Stimulated activated CD8-positive, alpha-beta memory T cell treated with anti-CD3 and anti-CD28 coated beads, Interleukin-4, amount 100 ng/mL, for 4 hours (primary cell): ENCODE measurements at places on chromosomes 4 and X.

GRCh38 chr4:55143858-55144257, 18.5 kb upstream of the KDR start:
- DNase-seq = no peak

DNA sequence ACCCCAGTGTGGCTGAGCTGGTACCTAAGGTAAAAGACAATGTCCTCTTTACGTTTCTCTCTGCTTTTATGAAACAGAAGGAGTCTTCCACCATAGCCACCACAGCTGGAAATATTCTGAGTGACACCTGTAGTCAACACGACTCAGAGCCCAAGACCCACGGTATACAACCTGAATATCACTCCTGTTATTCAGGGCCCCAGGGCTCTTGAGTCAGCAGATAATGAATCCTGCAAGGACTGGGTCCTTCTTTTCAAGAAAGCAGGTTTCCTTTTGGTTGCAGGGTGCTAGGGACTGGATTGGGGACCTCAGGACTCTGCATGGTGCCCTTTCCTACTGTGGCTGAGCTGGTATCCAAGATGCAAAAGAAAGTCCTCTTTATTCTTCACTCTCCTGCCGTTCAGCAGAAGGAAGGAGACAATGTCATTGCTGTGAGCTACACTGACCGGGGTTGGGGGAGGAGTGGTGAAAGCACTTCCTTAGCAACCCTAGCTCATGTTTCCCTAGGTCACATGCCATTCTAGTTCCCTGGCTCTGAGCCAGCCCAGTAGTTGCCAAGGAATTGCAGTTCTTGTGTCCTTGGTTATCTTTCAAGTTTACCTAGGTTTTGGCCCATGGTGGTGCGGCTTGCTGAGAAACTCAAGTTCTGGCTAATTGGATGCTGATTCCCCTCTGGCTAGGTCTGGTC, 23.7 kb upstream of the UNC5C start:
- DNase-seq = no peak

- no peak for DNase-seq
These were observed 44.5 kb downstream of the NEK1 start for GRCh38 chr4:169567916-169568315.

GRCh38 chrX:22093550-22093949, 61.4 kb downstream of the PHEX start:
- no peak for DNase-seq

DNA sequence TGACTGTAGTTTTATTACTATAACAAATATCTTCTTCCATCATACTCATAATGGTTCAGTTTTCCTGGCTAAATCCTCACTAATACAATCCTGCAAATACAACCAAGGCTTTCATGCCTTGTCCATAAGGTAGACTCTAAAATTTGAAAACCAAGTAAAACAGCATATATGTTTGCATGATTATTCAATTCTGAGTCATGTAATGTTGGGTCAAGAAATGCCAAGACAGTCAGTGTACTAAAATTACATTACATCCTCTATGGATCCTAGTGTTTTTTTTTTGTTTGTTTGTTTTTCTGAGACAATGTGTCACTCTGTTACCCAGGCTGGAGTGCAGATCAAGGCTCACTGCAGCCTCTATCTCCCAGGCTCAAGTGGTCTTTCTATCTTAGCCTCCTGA, 38.6 kb upstream of the TEX13D start:
- no peak for DNase-seq

- no peak for DNase-seq
These were observed 323.3 kb downstream of the DHX15 start for GRCh38 chr4:24260923-24261564.

GRCh38 chrX:123673813-123674212, 59.0 kb downstream of the THOC2 start:
- no peak for DNase-seq

DNA sequence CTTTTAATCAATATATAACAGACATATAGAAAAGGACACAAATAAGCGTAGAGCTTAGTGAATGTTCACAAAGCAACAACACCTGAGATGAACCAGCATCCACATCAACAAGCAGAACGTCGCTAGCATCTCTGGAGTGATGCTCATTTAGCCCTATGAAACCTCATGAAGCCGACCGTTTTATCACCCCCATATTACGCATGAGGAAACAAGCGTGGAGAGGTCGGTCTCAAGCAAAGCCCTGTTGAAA, 524 bp upstream of the RPS3A start:
- no peak for DNase-seq

- no peak for DNase-seq
These were observed 268.5 kb downstream of the CHIC1 start for GRCh38 chrX:73831500-73831899.
